ENCODE measurements at places on chromosomes 6 and 20. TPM values are rescaled to one million over a fixed set of nuclear protein-coding genes. Genes with fewer than 3 reads are reported as not detected.

The MUCL3 gene
- total RNA-seq = not detected

DNA sequence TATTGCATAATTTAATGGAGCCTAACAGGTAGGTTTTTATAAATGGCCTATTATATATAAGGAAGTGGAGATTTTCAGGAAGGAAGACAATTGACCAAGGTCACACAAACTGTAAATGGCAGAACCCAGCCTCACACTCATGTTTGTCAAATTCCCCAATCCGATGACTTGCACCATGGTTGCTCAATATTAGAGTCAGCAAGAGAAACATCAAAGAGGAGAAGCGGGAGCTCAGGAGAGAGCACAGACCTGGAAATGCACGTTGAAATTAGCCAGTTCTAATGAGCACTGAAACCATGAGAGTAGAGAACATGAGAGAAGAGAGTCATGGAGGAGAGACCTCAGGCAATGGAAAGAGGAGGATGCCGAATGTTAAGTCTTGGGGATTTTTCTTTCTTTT is 13.5 kb upstream of the MLIP start:
- DNase-seq = no peak

DNA sequence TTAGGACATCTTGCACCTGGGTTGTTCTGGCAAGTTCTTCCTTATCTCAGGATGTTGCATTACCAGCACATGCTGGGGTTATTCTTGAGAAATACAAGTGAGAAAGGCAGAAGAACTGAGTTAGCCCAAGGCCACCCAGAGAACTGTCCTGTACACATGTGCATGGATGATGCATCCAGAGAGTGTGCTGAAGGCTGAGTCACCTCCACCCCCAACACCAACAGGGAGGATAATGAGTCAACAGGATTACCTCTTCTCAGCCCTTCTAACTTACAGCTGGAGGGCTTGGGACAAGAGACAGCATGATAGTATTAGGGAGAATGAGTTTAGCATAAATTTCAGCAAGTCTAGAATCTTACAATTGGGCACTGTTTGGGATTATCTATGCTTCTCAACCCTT is 8.5 kb downstream of the SCGN start:
- DNase-seq = no peak

The STX11 gene
- total RNA-seq = 2.7 TPM

The SPATS1 gene
- not detected for total RNA-seq

- peak; percentile 53 for DNase-seq
These were observed 420 bp upstream of the BTN2A1 start for GRCh38 chr6:26457264-26457805.

- no peak for DNase-seq
These were observed 58.7 kb downstream of the UTRN start for GRCh38 chr6:144343701-144344428.

- DNase-seq = no peak
These were observed 163.2 kb upstream of the OLIG3 start for GRCh38 chr6:137657351-137657911.

The C2 gene
- total RNA-seq = 19.8 TPM

- no peak for DNase-seq
These were observed 89.2 kb downstream of the TXNDC5 start for GRCh38 chr6:7821426-7821825.

GRCh38 chr6:116136373-116136772 is 10.4 kb upstream of the COL10A1 start:
- DNase-seq = no peak

- DNase-seq = no peak
These were observed 584 bp downstream of the VPS52 start for GRCh38 chr6:33271117-33271467.

DNA sequence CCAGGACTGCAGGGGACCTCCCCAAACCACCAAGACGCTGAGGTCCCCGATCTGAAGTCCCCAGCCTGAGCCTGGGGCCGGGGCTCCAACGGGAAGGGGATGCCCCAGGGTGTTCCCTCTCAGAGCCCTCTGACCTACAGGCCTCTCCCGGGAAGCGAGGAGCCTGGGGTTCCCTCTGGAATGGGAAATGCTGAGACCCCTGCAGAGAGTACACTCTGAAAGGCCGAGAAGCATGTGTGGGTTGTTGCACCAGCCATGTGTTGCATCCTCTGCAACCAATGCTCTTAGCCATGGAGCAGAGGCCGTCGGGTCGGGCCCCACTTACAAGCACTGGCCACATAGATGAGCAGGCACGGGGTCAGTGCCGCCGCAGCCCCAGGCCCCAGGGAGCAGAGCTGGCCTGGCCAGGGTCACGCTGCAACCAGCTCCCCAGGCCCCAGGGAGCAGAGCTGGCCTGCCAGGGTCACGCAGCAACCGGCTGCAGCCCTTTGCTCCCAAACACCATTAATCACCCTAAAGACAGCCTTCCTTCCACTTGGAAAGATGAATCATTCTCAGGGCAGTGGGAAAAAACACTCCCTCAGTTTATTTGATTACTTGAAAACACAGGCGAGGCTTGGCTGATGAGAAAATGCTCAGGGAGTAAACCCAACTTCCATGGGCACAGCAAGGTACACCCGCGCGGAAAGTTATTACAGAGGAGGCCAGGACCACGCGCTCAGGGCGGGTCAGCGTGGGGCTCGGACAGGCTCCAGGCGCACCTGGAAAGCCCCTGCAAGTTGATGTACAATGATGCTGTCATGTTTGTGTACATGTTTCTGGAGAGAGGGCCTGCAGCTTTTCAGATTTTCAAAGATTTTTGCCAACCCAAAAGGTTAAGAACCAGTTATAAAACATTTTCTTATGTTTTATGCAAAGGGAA is 78.0 kb upstream of the AFDN start:
- no peak for DNase-seq

DNA sequence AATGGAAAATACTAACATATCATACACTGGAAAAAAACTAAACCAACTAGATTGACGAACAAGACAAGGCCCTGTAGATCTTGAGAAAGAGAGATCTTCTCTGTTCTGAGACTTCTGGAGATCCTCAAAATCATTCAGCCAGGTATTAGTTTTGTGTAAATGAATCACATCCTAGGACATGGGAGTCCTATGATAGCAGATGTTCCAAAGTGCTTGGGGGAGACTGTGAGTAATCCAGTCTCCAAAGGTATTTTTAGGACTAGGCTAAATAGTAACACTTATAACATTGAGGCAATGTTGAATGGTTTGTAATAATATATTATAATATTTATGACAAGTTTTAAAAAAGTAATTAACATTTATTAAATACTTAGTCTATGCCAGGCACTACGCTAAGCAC is 275.0 kb downstream of the BTBD9 start:
- no peak for DNase-seq

GRCh38 chr6:10413850-10414738 is 780 bp downstream of the TFAP2A start:
- DNase-seq = peak; percentile 41

DNA sequence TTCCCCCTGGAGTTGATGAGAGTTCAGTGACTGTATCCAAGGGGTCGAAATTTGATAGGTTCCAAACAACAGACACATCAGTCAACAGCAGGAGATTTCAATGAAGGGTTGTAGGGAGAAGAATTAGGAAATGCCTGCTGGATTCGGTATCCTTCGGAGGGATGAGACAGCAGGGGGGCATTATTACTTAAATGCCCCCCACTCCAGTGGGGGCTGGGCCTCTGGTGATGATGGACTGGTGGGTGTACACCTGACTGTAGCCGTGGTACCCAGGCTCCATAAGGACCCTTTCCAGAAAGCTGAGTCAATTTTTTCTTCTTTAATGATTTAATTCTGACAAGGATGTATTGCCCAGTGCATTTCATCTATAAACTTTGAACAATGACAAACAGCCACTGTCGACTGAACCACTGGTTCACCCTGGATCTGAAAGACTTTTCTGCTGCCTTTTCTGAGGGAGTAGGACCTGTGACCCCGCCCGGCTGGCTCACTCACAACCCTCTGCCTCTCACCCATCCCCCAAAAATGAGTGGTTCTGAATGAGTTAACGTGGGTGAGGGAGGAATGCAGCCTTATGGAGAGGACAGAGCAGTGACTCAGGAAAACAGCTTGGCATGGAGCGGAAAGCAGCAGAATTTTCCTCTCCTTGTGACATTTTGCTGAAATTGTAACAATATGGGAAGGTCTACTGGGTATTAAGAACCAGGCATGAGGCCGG is 41.0 kb downstream of the ZMYND8 start:
- DNase-seq = peak; percentile 64

The HSPA12B gene
- total RNA-seq = 13.0 TPM

- DNase-seq = no peak
These were observed 61.7 kb upstream of the KIF13A start for GRCh38 chr6:18048953-18049630.

GRCh38 chr6:28719275-28719940 is 193.7 kb downstream of the GPX5 start:
- DNase-seq = no peak

DNA sequence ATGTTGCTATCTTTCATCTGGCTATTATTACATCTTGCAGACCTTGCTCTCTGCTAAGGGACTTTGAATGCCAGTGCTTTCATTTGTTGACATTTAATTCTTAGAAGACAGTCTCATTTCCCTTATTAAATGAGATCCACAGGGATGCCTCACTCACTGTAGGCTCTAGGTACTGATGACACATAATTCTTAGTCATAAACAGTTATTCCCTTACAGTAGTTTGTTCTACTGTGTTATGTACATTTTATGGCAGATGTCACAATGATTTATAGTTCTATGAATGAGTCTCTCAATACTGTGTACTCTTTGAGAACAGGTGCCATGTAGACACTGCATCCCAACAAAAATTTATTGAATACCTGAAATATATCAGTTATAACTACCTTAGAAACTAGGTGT is 70.3 kb downstream of the FAM83B start:
- DNase-seq = no peak

DNA sequence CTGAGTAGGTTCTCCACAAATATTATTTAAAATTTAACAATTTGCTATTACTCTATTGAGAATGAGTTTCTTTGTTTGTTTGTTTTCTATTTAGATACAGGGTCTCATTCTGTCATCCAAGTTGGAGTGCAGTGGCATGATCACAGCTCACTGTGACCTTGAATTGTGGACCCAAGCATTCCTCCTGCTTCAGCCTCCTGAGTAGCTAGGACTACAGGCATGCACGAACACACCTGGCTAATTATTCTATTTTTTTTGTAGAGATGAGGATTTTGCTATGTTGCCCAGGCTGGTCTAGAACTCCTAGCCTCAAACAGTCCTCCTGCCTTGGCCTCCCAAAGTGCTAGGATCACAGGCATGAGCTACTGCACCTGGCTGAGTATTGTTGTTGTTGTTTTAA is 122.2 kb downstream of the PHF3 start:
- no peak for DNase-seq

The ADGRF1 gene
- not detected for total RNA-seq

DNA sequence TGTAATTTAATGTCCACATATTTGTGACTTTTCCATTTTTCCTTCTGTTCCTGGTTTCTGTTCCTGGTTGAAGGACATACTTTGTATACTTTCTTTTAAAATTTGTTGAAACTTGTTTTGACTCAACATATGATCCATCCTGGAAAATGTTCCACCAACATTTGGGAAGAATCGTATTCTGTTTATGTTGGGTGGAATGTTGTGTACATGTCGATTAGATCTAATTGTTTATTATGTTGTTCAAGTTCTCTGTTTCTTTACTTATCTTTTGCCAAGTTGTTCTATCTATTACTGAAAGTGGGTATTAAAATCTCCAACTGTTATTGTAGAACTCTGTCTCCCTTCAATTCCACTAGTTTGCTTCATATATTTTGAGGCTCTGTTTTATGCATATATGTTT is 27.7 kb upstream of the DUSP22 start:
- no peak for DNase-seq

The CRISP3 gene
- not detected for total RNA-seq

- DNase-seq = no peak
These were observed 81.8 kb downstream of the FYN start for GRCh38 chr6:111791415-111791814.
